Calu3 (cell line): ENCODE measurements at places on chromosomes 12 and 14. TPM values are rescaled to one million over a fixed set of nuclear protein-coding genes. Genes with fewer than 3 reads are reported as not detected.
A peak's percentile ranks its signal among the peaks of the same experiment; 100 is the strongest.

DNA sequence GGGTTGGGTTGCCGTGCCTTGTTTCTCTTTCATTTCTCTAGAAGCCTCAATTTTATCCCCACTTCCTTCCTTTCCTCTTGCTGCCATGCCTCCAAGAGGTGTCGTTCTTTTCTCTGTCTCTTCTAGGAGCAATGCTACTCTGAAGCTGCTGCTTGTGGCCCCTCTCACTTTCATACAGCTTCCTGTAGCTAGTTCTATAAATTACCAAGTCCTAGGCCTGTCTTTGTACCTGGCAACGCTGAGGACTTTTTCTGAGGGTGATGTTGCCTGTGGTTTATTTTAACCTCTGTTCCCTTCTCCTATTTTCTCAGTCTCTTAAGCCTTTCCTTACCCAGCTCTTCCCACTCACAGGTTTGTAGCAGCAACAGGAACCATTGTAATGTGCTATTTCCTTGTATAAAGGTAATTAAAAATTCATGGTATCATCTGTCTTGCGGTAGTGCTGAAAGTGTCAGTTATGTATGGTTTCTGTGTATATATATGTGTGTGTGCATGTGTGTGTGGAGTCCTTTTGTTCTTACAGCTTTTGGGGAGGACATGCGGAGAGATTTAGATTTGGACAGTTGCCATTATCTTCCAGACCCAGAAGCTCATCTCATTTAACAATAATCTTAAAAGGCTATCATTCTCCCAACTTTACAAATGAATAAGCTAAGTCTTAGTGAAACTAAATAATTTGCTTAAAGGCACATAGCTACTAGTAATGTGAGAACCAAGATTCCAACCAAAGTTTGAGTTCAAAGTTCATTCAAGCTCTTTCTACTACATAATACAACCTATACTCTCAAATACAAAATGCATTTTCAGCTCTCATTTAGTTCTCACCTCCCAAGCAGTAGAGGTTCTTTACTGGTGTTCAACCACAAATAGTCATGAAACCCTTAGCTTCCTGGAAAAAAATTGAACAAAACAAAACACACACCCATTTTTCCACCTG lies 43.8 kb downstream of the DDHD1 start:
- no peak for DNase-seq

DNA sequence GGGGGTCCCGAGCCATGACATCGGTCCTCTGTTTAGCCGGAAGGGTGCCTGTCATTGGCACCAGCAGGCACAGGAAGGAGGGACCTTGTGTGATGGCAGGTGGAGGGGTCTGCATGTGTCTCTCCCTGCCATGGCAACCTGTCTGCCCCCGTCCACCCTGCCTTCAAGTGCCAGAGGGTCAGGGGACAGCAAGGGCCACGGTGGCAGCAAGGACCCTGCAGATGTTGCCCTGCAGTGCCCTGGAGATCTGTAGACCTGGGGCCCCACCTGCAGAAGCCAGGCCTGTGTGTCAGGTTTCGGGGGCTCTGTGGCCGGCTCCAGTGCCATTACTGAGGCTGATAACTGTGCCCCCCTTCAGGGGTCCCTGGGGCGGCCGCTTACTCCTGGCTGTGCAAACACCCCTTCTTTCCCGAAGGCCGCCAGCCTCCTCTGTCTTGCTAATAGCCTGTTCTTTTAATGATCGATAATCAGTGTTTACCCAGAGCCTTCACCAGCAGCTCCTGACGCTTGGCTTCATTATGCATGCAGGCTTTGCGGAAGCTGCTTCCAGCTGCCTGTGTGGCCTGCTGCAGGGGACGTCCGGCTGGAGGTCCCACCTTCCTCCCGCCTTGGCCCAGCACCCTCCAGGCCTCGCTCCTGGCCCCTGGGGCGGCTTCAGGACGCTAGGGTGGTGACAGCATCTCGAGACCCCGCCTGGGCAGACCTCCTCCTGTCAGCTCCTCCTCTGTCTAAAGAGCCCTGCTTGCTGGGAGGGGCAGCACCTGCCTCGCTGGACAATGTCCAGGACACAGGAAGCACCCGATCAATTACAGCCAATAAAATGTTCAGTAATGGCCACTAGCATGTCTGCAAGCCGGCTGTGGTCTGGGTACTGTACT lies 153.0 kb downstream of the KIF26A start:
- no peak for DNase-seq

GRCh38 chr14:77375973-77376770 lies 722 bp downstream of the TMED8 start:
- DNase-seq = peak; percentile 23

DNA sequence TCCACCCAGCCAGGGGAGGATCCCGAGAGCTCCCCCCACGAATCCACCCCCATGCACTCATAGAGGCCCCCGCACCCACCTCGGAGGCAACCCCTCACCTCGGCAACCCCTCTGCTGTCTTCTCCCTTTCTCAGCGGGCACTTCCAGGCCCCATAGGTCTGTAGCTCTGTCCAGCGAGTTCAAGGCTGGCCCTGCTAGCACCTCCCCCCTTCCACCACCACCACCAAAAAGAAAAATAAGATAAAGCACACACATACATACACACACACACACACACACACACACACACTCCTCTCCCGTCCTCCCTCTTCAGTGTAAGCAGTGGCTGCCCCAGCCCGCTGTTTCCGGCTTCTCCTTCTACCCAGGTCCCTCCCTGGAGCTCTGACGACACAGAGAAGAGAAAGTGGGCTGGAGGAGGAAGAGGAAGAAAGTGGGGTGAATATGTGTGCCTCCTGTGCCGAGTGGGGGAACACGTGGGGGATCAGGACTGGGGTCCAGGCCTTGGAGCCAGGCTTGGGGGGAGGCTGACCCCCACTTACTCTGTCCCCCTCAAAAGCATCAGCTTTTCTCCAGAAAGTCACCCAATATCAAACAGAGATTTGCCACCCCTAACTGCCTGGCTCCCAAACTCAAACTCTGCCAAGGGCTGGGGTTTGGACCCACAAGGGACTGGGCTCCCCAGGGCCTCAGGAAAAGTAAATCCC lies at the start of gene STAT6:
TSS of gene STAT6 (minus strand) at position 332 of the 704 bp plus-strand sequence. CDS start 3,084 bp downstream, outside the sequence.
- DNase-seq = peak; percentile 81

GRCh38 chr14:24316597-24316950 lies 5.3 kb downstream of the LTB4R start:
- no peak for DNase-seq

DNA sequence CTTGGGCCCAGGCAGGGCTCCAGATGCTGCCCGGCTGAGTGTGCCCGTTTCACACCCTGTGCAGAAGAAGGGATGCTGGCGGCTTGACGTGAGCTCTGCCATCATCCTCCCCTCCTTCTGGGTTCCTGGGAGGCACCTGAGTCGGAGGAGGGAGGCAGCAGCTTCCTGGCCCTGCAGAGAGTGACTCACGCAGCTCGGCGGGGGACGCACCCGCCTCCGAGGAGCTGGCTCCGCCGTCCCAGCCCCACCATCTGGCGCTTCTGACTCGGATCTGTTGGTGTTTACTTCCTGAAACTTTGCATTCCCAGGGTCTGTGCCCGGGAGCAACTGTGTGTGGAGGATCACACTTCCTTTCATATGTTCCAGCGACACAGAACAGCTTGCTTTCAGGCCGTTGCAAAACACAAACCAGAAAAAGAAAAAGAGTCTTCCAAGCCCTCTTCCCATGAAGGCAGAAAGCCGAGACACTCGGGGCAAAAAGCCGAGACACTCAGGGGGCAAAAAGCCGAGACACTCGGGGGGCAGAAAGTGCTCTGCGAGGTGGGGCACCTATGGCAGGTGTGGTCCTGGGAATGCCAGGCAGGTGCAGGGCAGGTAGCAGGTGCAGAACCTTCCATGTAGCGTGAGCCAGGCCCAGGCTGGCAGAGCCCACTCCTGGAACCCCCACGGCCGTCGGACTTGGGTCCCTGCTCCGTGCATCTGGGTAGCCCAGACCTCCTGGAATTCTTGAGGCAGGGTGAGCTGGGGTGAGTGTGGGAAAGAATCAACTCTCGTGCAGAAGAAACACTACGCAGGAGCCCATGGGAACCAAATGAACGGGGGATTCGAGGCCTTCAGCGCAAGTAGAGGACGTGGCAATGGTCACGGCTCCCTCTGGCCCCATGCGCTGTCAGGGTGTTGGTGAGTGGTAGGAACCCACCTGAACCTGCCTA lies 27.6 kb upstream of the GALNT9 start:
- DNase-seq = peak; percentile 83

- no peak for DNase-seq
Observed at GRCh38 chr12:60035835-60036234, 440.0 kb downstream of the SLC16A7 start.

The ANO6 gene
- total RNA-seq = 28.8 and 34.2 TPM in 2 replicates

The GLS2 gene
- total RNA-seq = 1.9 and 2.7 TPM in 2 replicates
